NCI-H1694 treated with DMSO at 0.1 percent for 48 hours (cell line): ENCODE measurements at places on chromosomes 3 and 15.

DNA sequence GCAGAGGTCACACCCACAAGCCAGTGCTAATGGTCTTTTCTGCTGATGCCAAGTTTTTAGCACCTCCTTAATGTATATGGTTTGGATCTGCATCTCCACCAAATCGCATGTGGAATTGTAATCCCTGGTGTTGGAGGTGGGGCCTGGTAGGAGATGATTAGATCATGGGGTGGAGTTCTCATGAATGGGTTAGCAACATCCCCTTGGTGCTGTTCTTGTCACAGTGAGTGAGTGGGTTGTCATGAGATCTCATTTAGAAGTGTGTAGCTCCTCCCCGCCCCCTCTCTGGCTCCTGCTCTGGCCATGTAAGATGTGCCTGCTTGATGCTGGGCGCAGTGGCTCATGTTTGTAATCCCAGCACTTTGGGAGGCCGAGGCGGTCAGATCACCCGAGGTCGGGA is 37.3 kb upstream of the KLHL6 start:
- no peak for DNase-seq

DNA sequence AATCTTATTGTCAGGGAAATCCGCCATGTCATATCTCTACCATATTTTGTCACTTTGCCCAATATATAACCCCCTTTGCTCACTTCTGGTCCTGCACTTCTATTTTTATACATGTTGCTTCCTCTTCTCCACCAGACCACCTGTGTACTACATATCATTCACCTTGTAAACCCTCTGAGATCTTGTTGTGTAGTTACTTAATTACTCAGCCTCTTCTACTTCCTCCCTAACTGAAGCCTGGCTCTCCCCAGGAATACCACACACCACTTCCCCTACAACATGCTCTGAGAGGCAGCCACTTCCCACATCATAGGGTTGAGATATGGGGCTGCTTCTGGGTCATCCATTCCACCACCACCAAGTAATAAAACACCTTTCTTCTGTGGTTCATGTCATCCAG is 10.0 kb downstream of the HEXA start:
- DNase-seq: no peak

DNA sequence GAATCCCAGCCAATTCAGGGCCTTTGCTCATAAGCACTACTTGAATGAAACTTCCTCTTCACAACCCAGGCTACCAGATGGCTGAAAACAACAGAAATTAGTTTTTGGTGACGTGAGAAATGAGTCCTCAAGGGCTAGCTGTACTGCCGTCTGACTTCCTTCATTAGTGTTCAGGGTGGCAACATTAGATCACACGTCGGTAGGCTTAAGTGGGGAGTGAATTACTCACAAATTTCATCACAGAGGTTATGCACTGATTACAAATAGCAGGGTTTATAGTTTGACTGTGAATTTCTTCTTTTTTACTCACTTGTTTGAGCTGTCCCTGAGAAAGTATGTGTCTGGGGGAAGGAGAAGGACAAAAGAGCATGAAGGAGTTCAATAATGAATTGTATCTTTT is 397.2 kb downstream of the GAP43 start:
- no peak for DNase-seq

DNA sequence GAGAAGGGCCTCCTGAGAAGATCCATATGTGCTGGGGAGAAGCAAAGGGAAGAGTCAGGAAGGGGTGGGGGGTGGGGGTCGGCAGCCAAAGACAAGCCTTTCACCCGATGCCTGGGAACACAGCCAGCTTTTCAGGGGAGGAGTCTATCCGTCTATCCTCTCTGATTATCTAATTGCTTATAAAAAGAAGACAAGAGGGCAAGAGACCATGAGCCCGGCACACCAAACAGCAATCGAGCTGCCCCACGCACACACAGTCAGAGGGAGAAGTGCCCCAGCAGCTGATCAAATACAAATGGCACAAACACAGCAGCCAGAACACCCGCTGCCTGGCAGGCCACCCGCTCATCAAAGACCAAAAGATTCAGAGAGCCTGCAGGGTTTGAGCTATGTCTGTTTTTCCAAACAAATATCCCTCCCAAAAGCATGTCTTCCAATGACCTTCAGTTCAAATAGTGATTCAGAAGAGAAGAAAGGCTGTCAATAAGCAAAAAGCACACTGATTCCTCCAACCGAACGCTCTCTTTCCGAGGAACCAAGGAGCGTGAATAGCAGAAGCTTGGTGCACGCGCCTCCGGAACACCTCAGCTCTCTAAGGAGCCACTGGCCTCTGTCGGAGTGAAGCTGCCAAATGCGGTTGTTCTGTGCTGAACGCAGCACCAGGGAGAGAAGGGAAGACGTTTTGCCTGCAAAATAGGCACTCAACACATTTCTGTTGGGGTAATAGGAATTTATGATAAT is 419.2 kb downstream of the OCA2 start:
- peak; percentile 25 for DNase-seq

DNA sequence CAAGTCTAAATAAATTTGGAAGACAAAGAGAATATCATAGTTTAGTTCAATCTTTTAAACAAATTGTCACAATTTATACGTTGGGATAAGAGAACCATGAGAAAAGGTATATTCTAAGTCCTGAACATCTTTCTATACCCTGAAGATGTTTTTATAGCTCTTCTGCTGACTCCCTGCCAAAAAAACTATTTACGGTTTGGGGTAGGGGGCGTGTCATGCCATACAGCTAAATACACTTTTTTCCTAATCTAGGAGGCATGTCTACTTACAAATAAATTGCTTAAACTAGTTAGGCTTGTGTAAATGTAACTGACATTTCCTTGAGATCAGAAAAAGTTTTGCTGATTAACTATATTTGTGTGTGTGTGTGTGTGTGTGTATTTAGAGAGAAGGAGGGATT is 163.3 kb downstream of the PGPEP1L start:
- no peak for DNase-seq

GRCh38 chr15:41633609-41634008 is 26.6 kb upstream of the MGA start:
- no peak for DNase-seq

- DNase-seq: no peak
Observed at GRCh38 chr3:115165266-115165665, 18.2 kb upstream of the ZBTB20 start.

DNA sequence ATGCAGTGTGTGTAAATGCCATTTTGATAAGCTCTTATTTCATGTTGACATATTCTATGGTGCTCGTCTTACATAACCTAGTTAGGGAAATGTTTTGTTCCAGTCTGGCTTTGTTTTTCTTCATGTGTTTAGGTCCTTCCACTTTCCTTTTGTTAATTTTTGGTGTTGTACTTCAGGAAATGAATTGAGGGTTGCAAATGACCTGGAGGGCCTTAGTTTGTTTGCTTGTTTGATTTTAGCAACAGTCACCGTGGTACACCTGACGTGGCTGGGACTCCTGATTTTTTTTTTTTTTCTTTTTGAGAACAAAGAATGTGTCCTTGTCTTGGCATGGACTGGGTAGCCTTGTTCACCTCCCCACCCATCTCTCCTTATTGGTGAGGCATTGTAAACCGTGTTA is 114.8 kb downstream of the IGF1R start:
- no peak for DNase-seq

GRCh38 chr15:34620142-34620541 is 36.7 kb upstream of the GOLGA8B start:
- no peak for DNase-seq

DNA sequence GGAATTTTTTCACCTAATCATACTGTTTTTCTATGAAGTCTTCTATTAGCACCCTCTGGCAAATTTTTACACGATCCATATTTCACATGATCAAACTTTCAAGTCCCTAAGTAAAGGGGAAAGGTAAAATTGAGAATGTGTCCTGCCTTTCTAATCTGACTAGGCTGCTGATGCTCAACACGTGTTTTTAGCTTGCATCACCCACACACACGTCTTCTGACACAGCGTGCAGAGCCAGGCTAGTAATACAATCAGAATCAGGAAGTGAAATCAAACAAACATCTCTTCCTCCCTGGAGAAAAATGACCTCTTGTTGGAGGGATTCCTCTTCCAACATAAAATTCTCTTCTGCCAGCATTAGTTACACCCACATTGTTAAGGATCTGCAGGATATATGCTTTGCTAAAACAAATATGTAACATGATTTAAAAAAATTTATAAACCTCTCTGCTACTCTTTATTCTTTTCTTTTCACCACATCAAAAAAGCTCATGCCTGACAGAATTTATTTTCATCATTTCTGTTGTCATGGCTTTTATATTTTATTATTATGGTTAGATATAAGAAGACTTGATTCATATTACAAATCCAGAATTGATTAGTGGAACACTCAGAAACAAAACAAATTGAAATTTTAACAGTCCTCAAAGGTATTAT is 122.4 kb downstream of the RAP2B start:
- DNase-seq: no peak

- DNase-seq: no peak
Observed at GRCh38 chr15:41774882-41775417, 666 bp downstream of the MAPKBP1 start.

DNA sequence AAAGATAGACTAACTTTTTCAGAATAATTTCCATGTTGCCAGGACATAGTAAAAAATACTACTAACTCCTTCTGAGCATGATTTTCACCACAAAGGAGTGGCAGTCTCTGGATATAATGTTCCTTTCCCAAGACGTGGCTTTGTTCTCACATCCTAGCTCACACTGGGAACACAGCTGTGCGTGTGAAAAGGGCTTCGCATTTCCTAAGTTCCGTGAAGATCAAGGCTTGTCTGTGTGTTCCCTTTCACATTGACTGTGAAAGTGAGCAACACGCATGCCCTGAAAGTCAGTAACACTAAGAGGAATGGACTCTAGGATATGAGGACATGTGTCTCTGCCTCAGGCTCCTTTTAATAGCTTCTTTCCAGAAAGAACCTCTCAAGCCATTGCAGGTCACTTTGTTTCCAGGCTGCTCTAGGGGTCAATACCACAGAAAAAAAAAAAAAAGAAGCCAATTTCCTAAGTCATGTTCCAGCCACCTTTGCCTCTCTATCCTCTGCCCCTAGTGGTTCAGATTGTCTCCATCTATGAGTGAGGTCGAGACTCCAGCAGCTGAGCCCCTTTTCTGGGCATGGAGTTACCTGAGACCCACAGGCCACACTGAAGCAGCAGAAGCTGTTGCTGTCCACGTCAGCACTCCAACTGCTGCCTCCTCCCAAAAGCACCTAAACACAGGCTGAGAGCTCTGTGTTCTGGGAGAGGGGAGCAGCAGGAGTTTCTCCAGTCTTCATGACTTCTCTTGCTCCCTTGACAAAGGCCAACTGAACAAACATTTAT is 355.9 kb downstream of the RSL24D1 start:
- DNase-seq: no peak

DNA sequence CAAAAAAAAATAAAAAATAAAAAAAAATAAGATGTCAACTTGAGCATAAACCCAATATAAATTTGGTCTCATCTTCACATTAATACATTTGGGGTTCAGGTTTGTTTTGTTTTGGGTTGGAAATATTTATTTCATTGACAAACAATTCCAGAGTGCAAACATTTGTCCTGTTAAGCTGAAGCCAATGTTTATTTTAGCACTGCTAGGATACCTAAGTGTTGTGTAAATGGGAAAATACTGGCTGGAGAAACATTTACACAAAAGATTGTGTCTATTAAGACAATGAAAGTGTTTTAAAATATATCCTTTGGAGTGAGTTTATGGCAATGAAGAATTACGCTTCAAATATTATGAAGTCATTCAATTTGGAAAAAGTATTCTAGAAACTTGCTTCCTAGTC is 91.1 kb downstream of the MEIS2 start:
- no peak for DNase-seq
